Activated CD4-positive, alpha-beta T cell treated with anti-CD3 and anti-CD28 coated beads, Interleukin-2, amount 50 U/mL, for 24 hours (primary cell): ENCODE measurements at places on chromosomes 5 and 9.

DNA sequence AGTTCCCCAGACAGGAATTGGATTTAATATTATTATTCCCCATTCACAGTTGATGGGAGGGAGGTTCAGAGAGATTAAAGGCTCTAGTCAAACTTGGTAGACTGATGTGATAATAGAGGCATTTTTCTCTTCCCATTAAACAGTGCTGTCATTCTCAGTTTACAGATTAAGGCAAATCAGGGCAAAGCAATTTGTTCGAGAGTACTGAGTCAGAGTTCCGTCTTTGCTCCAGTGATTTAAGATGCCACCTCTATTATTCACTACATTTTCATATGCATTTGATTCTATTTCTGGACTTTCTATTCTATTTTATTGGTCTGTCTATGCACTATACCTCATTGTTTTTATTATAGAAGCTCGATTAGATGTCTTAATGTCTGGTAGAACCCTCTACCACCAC, 201.0 kb upstream of the RAI14 start:
- no peak for DNase-seq

DNA sequence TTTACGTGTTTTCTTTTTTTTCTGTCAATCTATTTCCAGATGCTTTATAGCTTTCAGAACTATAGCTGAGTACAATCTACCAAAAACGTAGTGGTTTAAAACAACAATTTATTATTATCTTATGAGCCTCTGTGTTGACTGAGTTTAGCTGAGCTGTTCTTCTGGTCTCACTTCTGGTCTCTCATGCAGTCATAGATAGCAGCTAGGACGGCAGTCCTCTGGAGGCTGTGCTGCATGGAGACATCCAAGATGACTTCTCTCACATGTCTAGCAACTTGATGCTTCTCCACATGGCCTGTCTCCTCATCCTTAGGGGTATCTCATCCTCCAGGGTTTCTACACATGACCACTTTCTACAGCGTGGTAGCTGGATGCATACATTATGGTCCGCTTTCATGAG, 22.0 kb upstream of the RAD23B start:
- no peak for DNase-seq

DNA sequence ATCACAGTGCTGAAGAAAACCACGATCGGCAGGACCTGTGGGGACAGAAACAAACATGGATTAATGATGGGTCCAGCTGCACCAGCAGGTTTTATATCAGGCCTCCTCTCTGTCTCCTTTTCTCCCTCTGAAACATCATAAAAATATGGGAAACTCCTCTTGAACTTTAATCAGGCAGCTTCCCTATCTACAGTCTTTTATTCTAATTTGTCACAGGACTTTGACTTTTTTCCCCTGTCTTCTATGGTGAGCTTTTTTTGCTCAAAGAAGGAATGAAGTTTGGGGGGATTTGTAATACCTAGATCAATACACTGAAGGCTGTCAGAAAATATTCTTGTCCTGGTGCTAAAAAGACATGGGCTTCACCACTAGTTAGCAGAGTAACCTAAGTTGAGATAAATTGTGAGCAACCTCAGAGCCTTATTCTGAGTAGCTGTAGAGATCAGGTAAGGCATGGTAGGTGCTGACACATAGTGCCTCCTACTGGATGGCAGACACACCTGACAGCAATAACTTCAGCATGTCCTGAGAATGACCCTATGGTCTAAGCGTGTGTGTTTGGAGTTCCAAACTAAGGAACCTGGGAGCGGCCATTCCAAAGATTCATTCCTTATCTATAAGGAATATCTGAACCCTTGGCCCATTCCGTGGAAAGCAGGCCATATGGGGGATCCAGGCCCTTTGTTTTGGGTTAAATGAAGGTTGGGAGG, 46.2 kb downstream of the SLC28A3 start:
- no peak for DNase-seq

GRCh38 chr9:87118594-87118993, 171.3 kb upstream of the GAS1 start:
- no peak for DNase-seq

GRCh38 chr9:97747201-97747965, 50.2 kb upstream of the XPA start:
- no peak for DNase-seq

DNA sequence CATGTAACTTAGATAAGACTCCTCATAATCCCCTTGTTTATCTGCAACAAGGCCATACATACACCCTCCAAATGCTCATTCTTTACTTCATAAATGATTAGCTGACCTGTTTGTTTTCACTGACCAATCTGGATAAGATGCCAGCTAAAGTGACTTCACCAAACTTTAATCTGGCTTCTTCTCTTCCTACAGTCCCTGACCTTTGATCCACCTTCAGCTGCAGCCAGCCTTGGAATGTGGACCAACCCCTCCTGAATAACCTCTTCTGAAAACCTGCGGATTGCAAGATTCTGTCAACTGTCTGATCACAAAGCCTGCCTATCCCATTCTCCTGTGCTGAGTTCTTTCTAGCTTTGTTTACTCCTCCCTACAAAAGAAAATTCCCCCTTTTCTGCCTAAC, 476.8 kb downstream of the LRRC70 start:
- DNase-seq, result no peak

- no peak for DNase-seq
Measured at GRCh38 chr5:115022303-115022702, 147.4 kb downstream of the TRIM36 start.

DNA sequence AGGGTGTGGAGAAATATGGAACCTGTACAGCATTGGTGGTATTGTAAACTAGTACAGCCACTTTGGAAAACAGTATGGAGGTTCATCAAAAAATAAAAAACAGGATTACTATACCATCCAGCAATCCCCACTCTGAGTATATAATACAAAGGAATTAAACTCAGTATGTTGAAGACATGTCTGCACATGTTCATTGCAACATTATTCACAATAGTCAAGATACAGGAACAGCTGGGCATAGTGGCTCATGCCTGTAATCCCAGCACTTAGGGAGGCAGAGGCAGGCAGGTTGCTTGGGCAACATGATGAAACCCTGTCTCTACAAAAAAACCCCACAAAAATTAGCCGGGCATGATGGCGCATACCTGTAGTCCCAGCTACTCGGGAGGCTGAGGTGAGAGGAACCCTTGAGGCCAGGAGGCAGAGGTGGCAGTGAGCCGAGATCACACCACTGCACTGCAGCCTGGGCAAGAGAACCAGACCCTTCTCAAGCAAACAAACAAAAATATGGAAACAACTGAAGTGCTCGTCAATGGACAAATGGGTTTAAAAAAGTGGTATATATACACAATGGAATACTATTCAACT, 63.6 kb downstream of the TMEM174 start:
- no peak for DNase-seq

GRCh38 chr5:145946112-145946861, 9.9 kb downstream of the SH3RF2 start:
- DNase-seq, result peak; percentile 33

DNA sequence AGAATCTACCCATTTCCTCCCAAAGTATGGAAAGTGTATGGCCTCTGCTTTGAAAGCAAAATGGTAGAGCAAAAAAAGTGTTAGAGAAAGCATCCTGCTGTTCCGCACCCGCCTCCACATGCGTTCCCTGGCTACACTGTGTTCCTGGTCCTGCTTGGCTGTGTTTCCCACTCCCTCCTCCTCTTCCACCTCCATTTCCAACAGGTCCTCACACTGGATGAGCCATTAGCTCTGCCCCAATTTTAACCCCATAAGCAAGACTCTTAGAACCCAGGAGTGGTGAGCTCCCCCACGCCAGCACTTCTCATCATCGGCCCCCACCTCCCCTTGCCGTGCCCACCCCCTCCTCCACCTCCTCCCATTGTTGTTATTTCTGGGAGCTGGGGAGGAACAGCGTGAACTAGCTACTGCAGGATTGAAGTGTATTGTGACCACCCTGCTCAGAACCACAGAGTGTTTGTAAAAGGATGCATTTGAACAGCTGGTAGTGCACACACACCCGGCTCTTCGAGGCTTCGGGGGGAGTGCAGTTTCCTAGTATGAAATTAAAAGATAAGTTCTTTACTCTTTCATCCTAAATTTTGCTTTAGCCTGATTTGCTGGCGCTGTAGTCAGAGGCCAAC, 120.0 kb downstream of the PDZD2 start:
- DNase-seq, result no peak

- no peak for DNase-seq
Measured at GRCh38 chr5:115600766-115601165, 1.5 kb downstream of the TICAM2 start.

- DNase-seq, result no peak
Measured at GRCh38 chr5:111929261-111929660, 172.3 kb upstream of the NREP start.

- no peak for DNase-seq
Measured at GRCh38 chr9:120870206-120870605, 6.8 kb downstream of the PHF19 start.

- no peak for DNase-seq
Measured at GRCh38 chr9:111516061-111516465, 8.9 kb upstream of the ZNF483 start.

- DNase-seq, result no peak
Measured at GRCh38 chr5:62385816-62386400, 17.8 kb downstream of the DIMT1 start.

DNA sequence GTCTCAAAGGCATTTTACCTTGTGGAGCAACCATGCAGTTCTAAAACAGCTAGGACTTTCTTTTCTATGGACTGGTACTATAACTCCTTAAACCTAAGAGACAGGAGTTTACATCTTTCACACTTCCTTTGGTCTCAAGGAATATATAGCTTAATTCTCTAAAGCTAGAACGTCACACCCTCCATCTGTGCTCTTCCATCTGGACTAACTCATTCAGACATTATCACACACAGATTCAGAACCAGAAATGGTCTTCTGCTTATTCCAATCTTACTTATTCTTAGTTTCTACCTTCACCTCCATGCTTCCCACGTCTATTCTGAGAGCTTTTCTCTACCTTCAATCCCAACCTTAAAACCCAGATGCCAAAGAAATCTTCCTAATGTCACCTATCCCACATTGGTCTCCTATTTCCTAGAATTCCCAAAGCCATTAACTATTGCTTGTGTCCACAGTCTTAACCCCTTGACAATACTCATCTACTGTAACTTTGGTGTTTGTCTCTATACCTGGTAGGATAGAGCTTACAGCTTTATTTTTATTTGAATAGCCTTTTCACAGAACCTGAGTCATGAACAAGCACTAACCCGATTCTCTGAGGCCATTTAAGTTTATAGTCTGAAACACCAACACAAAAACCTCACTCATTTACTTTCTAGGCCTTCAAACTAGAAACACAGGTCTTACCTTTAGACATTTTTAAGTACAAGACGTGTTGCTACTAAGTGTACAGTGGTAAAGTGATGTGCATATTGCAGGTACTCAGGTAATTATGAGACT, 22.8 kb downstream of the CSNK1A1 start:
- no peak for DNase-seq

- no peak for DNase-seq
Measured at GRCh38 chr9:136558373-136558772, 12.5 kb upstream of the NOTCH1 start.

- DNase-seq, result no peak
Measured at GRCh38 chr9:84371737-84372136, 31.2 kb upstream of the SLC28A3 start.

GRCh38 chr9:120348951-120349429, 231.0 kb downstream of the CDK5RAP2 start:
- DNase-seq, result no peak

DNA sequence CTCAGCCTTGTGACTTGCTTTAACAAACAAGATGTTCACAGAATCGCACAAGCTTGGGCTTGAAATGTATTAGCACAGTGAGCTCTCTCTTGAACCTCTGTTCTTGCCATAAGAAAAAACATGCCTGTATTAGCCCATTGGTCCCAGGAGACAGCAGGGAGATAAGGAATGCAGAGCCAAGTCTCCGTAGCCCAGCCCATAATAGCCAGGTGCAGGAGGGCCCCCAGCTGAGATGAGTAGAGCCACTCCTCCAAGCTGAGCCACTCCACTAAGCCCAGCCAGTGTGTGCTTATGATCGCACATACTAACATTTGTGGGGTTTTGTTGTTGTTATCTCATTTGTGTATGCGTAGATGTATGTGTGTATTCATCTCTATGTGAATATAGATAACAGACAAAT, 21.6 kb upstream of the SVEP1 start:
- no peak for DNase-seq

DNA sequence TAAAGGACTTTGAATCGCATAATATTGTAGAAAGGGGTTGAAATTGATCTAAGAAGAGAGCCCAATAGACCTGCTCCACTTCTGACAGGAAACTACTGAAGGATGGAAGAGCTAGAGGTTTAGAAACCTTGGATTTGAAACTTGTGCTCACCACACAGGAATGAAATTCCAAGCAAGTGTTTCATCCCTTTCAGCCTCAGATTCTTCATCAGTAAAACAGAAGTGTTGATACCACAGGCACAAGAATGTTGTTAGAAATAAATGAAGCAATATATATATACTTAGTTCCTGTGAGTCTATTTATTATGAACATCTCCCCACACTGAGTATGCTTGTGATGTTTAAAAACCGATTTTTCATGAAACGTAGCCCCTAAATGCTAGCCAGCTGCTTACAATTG, 43.8 kb downstream of the PRRC1 start:
- DNase-seq, result no peak

DNA sequence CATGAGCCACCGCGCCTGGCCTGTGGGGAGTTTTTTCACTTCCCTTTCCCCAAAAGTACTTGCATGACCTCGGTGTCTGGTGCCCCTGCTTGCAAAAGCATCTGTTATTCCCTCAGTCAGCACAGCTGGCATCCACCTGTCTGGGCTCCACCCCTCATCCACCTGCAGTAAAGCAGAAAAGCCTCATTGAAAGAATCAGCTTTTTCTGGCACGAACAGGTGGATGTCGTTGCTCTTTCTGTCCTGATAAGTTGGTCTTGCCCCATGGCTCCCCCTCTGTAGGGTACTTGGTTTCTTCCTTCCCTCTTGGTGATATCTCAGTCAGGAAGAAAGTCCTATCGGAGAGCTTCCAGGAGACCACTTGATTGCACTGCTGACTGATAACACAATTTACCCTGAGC, 37.4 kb downstream of the WWC1 start:
- DNase-seq, result no peak

DNA sequence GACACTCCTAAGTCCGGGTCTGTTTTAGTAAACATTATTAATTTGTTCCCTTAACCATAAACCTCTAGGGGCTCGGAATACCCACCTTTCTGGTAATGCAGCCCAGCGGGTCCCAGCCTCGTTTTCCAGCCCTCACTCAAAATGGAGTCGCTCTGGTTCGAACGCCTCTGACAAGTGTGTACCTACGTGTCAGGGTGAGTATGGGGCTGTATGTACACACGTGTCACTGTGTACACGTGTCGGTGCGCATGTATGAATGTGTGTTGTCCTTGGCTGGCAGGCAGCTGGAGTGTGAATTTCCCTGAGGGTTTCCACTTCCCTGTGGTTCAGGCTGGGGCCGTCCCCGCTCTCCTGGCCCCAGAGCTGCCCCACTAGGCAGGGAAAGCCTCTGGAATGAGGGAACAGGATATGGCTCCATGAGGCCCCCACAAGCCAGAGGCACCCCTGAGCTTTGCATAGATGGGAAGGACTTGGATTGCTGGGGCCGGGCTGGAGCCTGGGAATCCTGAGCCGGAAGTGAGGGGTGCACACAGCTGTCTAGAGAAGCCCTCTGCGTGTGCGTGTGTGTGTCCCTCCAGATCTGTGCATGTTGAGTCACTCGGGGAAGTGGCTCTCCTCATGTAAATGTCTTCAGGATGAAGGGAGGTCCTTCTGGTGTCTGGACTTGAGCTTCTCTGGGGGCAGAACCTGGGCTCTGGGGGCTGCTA, 160.8 kb upstream of the IER5L start:
- no peak for DNase-seq
